ENCODE measurements at places on chromosomes 4 and X. TPM values are rescaled to one million over a fixed set of nuclear protein-coding genes. Genes with fewer than 3 reads are reported as not detected.

Gene SPANXN3
- total RNA-seq, result not detected

Gene NUDT10
- 0.20 TPM for total RNA-seq

Gene GCNA
- total RNA-seq, result 1.5 TPM

Gene NLRP2B
- not detected for total RNA-seq

Gene GLOD5
- not detected for total RNA-seq

Gene DMD
- total RNA-seq, result 131 TPM

Gene TREX2
- total RNA-seq, result 0.25 TPM

Gene TKTL1
- total RNA-seq, result 18.0 TPM

Gene VCX
- not detected for total RNA-seq

Gene MND1
- total RNA-seq, result not detected

Gene FGB
- total RNA-seq, result not detected

Gene IL2
- not detected for total RNA-seq

Gene APLN
- total RNA-seq, result 25.9 TPM

Gene KLF8
- 3.4 TPM for total RNA-seq

Gene AKAP14
- not detected for total RNA-seq

Gene CDX4
- not detected for total RNA-seq

Gene PASD1
- not detected for total RNA-seq

Gene CISD2
- 20.1 TPM for total RNA-seq

Gene SSX2
- total RNA-seq, result not detected

Gene PDHA1
- 1,321 TPM for total RNA-seq

Gene TASL
- total RNA-seq, result 0.62 TPM

Gene CXCR3
- total RNA-seq, result 0.20 TPM

Gene NAT8L
- total RNA-seq, result 0.82 TPM
